Hair follicle dermal papilla cell (primary cell): ENCODE measurements at places on chromosomes 3 and 15. TPM values are rescaled to one million over a fixed set of nuclear protein-coding genes. Genes with fewer than 3 reads are reported as not detected.

Gene INKA1
- 11.7 and 14.1 TPM in 2 replicates for total RNA-seq

Gene OCA2
- 0.12 TPM in 1 of 2 replicates, not detected in the other for total RNA-seq

Gene TEX55
- total RNA-seq, result not detected in 2 replicates

Gene FSIP1
- 8.3 and 15.4 TPM in 2 replicates for total RNA-seq

Gene COLQ
- 0.61 and 0.81 TPM in 2 replicates for total RNA-seq

Gene SCN11A
- under 0.01 TPM in 2 replicates for total RNA-seq

Gene C2CD4A
- total RNA-seq, result not detected in 2 replicates

Gene FBXO40
- not detected in 2 replicates for total RNA-seq

Gene C15orf39
- 7.0 and 11.5 TPM in 2 replicates for total RNA-seq
